ENCODE measurements at places on chromosomes 4 and X.

DNA sequence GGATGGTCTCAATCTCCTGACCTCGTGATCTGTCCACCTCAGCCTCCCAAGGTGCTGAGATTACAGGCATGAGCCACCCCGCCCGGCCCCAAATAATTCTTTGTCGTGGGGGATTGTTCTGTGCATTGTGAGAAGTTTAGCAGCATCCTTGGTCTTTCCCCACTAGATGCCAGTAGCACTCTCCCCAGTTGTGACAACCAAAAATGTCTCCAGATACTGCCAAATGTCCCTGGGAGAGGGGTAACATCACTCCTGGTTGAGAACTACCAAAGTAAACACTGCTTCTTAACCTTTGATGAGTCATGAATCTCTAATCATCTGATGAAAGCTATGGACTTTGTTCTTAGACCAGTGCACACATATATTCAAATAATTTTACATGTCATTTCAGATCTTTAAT lies 90.7 kb upstream of the BRS3 start:
- no peak for DNase-seq

DNA sequence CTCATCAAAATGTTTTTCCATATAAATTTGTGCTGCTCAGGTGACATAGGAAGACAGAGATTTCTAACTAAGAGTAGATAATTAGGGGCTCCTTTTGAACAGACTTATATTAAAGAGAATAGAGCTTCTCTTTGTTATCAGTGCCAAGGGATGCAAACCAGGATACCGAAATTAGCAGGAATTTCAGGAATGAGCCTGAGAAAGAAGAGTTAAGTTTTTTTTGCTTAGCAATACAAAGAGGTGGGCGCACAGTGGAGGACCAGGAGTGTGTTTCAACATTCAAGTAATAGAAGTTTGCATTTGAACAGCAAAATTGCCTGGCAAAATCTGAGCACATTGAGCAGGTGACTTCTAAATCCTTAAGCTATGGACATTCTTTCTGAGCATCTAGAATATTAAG lies 541.3 kb downstream of the GBA3 start:
- no peak for DNase-seq

DNA sequence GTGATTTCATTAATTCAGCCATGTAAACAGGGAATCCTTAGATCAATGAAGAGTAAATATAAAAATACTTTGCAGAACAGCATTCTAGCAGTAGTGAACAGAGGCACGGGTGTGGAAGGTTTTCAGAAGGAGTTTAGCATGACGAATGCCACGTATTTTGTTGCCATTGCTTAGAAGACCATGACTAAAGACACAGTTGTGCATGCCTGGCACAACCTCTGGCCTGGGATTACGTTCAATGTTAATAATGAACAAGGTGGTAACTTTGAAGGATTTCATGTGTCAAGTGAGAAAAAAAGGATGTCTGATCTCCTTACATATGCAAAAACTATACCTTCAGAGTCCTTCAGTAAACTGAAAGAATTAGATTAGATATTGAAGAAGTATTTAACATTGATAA lies 171.9 kb downstream of the MAGEB5 start:
- no peak for DNase-seq

DNA sequence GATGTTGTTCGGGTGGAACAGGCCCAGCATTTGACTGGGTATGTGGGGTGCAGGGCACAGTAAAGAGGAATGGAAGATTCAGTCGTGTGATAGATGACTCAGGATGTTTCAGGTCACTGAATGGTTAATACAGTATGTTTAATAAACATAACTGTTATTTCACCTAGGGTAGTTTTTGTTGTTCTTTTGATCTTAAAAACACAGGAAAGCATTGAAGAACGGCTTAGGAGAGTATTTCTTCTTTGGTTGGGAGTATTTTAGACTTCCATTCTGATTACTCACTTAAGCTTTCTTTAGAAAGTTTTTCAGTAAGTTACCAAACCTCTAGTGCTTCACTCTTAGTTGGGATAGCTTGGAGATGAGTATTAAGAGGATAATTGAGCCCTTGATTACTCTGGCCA lies 62.3 kb downstream of the STAG2 start:
- DNase-seq, result no peak

DNA sequence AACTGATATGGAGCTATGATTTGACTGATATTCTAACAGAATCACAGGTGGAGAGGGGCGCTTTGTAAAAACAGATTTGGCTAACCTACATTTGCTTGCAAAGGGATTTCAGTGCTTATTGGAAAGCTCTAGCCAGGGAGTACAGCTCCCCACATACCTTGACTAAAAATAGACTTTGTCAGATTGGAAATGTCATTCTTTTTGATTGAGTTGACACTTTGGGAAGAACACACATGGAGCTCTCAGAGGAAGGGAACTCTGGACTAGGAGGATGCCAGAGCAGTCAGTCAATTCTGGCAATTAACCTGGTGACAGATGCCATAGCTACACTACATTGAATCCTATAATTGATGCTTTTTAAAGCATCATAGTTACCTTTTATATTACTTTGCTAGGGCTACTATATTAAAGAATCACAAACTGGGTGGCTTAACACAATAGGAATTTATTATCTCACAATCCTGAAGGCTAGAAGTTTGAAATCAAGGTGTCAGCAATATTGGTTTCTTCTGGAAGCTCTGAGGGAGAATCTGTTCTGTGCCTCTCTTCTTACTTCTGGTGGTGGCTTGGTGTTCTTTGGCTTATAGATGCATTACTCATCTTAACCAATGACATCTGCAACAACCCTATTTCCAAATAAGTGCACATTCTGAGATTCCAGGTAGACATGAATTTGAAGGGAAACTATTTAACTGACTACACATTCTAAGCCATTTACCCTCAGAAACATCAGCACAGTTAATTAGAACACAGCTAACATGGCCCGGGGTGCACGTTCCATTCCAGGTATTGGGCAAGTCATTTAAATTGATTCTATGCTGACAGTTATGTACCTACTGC lies 8.4 kb upstream of the HERC3 start:
- DNase-seq, result no peak

DNA sequence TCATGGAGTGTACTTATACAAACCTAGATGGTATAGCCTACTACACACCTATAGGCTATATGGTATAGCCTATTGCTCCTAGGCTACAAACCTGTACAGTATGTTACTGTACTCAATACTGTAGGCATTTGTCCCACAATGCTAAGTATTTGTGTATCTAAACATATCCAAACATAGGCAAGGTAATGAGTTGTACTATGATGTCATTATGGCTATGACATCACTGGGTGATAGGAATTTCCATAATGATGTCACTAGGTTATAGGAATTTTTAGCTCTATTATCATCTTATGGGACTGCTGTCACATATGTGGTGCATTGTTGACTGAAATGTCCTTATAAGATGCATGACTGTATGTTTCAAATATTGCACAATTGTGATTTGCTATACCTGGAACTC lies 5.5 kb upstream of the PAGE1 start:
- DNase-seq, result no peak

GRCh38 chr4:128416921-128417320 lies 129.3 kb upstream of the PGRMC2 start:
- no peak for DNase-seq

DNA sequence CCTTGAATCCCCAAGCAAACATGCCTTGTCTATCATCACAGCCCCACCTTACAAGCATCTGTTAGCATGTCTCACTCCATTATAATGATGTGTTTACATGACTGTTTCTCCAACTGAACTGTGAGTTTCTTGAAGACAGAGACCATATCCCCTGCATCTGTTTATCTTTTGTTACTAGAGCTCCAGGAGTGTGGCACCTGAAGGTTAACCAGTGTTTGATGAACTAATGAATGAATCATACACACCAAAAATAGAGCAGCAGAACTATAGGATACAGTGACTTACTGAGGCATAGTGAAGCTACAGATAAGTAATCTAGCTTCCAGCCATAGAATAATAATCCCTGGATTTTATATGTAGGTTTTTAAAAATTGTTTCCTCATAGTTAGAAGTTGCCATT lies 331.0 kb downstream of the PCDH7 start:
- no peak for DNase-seq
